ENCODE measurements at places on chromosomes 4 and X.

- DNase-seq, result no peak
Measured at GRCh38 chr4:185723631-185724260, 88.2 kb downstream of the SORBS2 start.

GRCh38 chr4:14449308-14449707 is 553.0 kb upstream of the CPEB2 start:
- DNase-seq, result no peak

DNA sequence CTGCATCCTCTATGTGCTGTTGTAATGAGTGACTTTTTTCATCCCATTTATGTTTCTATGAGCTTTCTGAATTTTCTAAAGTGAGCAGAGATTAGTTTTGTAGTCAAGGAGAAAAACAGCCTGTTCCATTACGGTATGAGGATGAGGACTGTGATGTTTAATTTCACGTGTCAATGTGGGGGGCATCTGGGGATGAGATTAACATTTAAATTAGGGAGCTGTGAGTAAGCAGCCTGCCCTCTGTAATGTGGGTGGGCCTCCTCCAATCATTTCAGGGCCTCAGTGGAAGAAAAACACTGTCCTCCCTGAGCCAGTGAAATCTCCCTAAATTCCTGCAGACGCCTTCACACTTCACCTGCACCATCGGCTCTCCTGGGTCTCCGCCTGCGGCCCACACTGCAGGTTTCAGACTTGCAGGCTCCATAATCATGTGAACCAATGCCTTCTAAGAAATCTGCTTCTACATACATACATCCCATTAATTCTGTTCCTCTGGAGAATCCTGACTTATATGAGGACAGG is 121.7 kb downstream of the AFAP1 start:
- DNase-seq, result no peak

GRCh38 chr4:122453384-122453995 is 3.0 kb downstream of the IL2 start:
- no peak for DNase-seq

- DNase-seq, result no peak
Measured at GRCh38 chr4:75671802-75672421, 1.3 kb downstream of the G3BP2 start.

- peak; percentile 16 for DNase-seq
Measured at GRCh38 chrX:110985470-110985869, 110.5 kb upstream of the PAK3 start.

DNA sequence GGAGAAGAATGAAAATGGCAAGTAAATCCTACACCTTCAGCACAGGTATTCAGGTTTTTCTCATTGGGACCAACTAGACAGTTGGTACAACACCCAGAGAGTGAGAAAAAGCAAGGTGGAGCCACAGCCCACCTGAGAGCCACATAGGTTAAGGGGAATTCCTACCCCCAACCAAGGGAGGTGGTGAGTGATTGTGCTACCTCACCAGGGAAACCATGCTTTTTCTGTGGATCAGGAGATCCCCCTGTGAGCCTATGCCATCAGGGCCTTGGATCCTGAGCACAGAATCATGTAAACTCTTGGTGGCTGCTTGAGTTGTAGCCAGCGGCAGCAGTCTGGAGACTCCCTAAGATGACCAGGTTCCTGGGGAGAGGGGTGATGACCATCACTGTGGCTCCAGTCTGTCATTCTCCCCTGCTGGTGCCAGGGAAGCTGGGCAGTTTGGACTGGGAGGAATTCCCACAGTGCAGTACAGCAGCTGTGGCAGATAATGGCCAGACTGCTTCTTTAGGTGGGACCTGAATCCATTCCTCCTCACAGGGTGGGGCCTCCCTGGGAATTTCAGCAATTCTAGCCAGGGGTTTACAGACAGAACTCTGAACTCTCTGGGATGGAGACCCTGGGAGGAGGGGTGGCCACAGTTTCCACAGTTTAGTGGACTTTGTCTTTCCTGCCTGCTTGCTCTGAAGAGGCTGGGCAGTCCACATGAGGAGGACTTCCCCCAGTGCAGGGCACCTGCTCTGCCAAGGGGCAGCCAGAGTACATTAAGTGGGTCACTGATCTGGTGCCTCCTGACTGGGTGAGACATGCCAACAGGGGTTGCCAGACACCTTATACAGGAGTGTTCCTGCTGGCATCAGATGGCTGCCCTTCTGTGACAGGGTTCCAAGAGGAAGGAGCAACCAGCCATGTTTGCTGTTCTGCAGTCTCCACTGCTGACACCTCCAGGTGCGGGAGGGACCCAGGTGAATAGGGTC is 43.2 kb downstream of the PARM1 start:
- DNase-seq, result no peak

GRCh38 chr4:146291313-146291712 is 77.0 kb downstream of the REELD1 start:
- DNase-seq, result no peak

GRCh38 chr4:8115916-8116315 is 42.7 kb downstream of the ABLIM2 start:
- no peak for DNase-seq

GRCh38 chrX:40167850-40168479 is 70.2 kb upstream of the BCOR start:
- peak; percentile 87 for DNase-seq

GRCh38 chr4:38560768-38561558 is 103.0 kb upstream of the KLF3 start:
- no peak for DNase-seq

GRCh38 chr4:114626196-114626595 is 27.6 kb downstream of the UGT8 start:
- DNase-seq, result no peak

- DNase-seq, result no peak
Measured at GRCh38 chrX:31743004-31743403, 671.2 kb upstream of the FTHL17 start.

- DNase-seq, result no peak
Measured at GRCh38 chr4:97367878-97368277, 775.4 kb downstream of the STPG2 start.

GRCh38 chrX:3651277-3651676 is 62.2 kb downstream of the PRKX start:
- DNase-seq, result no peak

- DNase-seq, result peak; percentile 29
Measured at GRCh38 chr4:47486231-47486673, 1.2 kb downstream of the ATP10D start.

- no peak for DNase-seq
Measured at GRCh38 chr4:35965300-35965699, 279.0 kb downstream of the ARAP2 start.

Measured in NCI-H1417 (cell line).